ENCODE measurements at places on chromosomes 3 and 15.

- no peak for DNase-seq
These were observed 43.9 kb upstream of the KLHL25 start for GRCh38 chr15:85838655-85839054.

GRCh38 chr3:77096966-77097890, 57.3 kb downstream of the ROBO2 start:
- DNase-seq: no peak

GRCh38 chr3:107599772-107600145, 77.0 kb downstream of the BBX start:
- no peak for DNase-seq

DNA sequence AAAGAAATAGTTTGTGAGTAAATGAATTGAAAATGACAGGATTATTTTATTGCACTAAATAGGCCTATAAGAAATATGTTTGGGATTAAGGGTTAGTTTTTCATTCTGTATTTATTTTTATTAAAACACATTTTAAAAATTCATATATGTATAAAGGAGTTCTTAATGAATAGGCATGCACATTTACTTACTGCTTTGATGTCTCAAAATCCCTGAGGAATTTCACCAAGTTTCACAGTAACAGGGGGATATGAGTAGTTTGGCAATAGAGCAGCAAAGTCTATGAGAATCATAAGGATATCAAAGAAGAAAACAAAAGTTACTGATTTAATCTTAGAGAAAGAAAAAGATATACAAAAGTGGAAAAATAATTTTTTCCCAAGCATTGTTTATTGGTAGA, 411.7 kb downstream of the NAALADL2 start:
- no peak for DNase-seq

DNA sequence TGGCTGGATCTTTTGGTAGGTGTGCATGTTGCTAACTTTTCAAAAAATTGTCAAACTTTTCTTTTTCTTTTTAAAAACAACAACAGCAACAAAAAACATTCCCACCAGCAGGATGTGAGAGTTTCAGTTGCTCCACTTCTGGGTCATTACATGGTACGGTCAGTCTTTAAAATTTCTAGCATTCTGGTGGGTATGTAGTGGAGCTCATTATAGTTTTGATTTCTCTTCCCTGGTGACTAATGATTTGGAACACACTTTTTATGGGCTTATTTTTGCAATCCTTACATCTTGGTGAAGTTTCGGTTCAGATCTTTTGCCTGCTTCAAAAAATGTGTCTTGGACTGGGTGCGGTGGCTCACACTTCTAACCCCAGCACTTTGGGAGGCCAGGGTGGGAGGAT, 19.3 kb downstream of the ATP1B3 start:
- no peak for DNase-seq

DNA sequence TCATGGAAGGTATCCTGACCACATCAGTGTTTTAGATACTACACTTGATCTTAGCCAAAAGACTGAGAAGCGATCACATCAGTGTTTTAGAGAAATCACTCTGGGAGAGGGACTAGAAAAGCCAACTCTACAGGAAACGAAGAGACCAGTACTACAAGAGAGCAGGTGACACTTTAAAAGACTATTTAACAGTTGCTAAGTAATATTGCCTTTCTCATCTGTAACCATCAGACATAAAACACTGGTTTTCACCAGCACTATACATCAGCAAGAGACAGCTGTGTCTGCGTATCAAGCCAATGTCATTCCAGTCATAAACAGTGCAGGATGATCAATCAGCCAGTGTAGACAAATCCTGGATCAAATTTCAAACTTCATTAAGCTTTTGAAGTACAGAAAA, 66.7 kb downstream of the GLB1 start:
- DNase-seq: no peak

DNA sequence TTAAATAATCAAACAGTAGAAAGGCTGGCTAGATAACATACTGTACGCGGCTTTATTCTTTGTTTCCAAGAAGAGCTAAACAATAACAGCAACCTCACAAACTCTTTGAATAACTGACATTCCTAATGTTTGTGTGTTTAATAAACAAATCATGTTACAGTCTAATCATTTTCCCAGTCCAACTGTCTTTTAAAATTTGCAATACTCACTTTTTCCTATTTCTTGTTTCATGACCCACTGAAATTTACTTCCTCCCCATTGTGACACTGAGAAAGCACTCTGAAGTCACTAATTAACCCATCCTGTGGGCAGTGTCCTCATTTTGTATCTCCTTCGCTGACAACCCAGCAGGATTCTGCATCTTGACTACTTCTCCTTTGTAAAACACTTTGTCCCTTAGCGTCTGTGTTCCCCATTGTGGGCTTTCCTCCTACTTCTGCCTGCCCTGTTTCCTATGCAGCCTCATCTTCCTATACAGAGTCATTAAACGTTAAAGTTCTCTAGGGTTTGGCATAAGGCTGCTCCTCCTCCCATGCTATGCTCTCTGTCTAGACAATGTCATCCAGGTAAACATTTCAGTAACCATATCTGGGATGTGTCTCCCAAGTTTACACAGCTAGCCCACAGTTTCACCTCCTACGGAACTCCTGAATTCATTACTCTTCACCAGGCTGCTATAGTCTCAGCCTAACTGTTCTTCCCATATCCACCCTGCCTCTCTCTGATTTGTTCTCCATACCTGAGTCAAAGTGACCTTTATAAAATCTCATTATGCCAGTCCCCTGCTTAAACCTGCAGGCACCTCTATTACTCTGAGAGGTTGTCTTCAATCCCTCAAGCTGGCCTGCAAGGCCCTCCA, 148.9 kb downstream of the GREM1 start:
- DNase-seq: no peak

DNA sequence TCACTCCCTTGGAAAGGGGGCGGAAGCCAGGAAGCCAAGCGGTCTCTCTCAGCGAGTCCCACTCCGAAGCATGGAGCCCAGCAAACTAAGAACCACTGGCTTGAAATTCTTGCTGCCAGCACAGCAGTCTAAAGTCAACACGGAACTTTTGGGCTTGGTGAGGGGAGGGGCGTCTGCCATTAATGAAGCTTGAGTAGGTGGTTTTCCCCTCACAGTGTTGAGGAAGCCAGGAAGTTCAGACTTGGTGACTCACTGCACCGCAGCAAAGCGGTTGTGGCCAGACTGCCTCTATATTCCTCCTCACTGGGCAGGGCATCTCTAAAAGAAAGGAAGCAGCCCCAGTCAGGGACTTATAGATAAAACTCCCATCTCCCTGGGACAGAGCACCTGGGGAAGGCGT, 665.4 kb upstream of the CBLB start:
- peak; percentile 15 for DNase-seq

DNA sequence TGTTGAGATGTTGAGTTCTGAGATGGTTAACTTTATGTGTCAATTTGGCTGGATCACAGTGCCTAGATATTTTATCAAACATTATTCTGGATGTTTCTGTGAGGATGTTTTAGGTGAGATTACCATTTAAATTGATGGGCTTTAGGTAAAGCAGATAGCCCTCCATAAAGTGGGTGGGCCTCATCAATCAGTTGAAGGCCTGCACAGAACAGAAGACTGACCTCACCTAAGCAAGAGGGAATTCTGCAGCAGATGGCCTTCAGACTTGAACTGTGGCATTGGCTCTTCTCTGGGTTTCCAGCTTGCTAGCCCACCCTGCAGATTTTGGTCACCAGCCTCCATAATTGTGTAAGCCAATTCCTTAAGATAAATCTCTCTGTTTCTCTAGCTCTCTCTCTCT, 260.4 kb upstream of the VEPH1 start:
- no peak for DNase-seq

DNA sequence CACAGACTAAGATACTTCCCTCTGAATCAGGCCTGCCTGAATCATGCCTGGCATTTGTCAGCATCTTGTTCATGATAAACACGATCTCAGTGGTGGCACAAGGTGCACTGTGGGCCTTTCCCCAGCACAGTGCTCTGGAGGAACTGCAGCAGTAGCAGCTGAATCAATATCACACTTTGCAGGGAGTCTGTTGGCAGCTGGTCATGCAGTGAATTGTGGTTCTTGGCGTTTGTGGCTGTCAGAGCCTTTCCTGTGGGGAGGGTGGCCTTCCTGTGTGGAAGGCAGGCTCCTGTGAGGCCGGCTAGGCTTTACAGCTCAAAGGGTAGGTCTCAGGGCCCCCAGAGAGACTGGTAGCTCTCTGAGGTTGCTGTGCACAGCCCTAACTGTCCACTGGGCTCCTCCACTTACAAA, 54.4 kb upstream of the TLE3 start:
- DNase-seq: no peak

DNA sequence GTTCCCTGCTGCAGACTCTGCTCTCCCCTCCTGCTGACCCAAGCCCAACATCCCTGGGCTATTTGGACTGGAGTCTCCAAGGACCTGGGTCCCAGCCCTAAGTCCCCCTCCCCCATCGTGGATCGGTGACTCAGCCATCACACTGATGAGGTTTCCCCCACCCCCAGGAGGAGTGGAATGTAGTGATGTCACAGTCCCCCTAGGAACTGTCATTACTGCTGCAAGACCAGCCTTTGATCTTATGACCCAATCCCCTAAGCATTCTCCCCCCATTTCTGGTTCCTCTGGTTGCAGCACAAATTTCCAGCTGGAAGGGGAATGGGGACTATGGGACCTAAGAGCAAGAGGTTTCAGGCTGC, 63.4 kb upstream of the CSPG4 start:
- no peak for DNase-seq

GRCh38 chr3:79086514-79086913, 681.3 kb downstream of the ROBO1 start:
- DNase-seq: no peak

DNA sequence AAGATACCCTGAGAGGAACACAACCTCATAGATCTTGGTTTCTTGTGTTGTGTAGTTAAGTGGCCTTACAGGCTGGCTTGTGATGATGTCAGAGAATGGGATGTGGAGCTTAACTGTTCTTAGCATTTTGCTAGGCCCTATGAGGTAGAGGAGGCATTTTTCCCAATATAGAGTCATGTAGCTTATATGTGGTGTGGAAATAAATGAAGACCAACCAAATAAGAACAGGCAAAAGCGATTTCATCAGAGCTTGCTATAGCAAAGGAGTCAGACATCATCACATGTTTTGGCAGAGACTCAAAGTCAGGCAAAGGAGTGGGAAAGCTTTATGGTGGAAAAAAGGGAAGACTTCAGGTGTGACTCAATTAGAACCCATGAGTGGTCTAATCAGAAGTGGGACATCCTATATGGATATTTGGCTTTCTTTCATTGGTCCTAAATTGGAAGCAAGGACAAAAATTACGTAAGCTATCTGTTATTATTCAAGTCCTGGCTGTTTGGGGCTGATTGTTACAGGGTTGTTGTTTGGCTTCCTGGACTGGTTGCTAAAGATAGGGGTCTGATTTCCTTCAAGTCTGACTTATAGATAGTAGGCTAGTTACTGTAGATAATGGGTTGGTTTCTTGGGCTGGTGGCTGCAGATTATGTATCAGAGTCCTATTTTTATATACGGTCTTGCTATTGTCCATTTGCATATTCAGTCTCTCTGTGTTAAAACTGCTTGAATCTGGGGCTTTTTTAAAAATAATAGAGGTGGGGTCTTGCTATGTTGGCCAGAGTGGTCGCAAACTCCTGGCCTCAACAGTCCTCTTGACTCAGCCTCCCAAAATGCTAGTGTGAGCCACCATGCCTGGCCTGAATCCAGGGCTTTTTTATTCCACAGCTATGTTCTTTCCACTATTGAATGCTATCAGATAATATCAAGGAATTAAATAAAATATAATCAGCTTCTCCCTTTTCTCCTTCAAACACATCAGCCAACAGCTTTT, 30.3 kb upstream of the SETD2 start:
- DNase-seq: no peak

- DNase-seq: no peak
These were observed 159.8 kb upstream of the TSC22D2 start for GRCh38 chr3:150248116-150248887.

DNA sequence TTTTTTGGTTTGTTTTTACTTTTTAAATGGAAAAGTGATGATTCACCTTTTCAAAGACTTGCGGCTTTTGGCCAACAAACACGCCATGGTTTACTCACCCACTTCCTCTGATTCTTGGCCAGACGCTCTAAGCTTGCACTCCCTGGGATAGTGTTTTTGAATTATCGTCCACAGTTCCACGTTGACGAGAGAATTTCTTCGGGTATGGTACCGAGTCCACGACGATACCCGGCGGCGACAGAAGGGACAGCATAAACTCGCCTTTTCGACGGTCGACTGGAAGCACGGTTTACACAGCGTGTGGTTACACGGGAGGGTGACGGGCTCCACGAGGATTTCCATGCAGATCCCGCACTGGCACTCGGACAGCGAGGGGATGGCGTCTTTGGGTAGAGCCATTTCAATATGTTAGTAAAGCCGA, 783 bp downstream of the RNF168 start:
- peak; percentile 27 for DNase-seq

GRCh38 chr15:48402427-48403177, 71.4 kb downstream of the DUT start:
- no peak for DNase-seq

- DNase-seq: no peak
These were observed 723.9 kb upstream of the ZNF385D start for GRCh38 chr3:22474706-22475445.

DNA sequence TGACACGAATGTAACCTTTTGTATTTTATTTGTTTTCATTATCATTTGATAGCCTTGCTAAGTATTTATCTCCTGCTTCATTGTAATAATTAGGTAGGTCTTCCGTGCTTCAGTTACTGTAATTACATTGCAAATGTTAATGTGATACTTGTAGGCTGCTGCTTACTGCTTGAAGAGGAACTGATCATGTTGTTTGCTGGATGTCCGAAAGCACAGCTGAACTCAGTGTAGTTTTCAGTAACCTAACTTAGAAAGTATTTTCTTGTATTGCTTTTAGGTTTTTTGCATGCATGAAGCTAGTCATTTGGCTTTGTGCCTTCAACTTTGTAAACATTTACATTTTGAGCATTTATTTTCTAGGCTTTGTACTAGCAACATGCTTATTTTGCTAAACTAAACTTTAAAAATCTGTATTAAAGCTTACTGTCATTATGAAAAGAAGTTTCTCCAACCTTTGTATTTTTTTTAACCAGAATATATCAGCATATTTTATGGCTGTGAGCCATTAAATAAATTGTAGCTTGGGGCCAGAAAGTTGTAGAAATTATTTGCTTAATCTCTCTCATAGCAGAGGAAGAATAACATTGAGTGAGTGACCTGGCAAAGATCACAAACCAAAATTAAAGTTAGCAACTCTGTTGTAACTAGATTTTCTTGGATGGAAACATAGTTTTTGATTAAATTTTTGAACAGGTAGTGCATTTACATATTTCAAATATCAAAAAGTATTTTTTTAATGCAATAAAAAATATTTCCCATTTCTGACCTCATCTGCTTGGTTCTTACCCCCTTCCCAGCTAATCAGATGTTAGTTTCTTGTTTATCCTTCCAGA, 30.7 kb downstream of the SACM1L start:
- DNase-seq: no peak

GRCh38 chr3:169759256-169759655, 5.6 kb downstream of the TERC start:
- no peak for DNase-seq

GRCh38 chr3:59245300-59245858, 195.6 kb upstream of the CFAP20DC start:
- no peak for DNase-seq

GRCh38 chr3:89320186-89320585, 212.8 kb downstream of the EPHA3 start:
- DNase-seq: no peak

GRCh38 chr3:11739123-11739522, 95.4 kb upstream of the VGLL4 start:
- no peak for DNase-seq

GRCh38 chr3:31613654-31614053, 80.9 kb downstream of the STT3B start:
- no peak for DNase-seq

GRCh38 chr15:79724312-79724711, 172.5 kb downstream of the MTHFS start:
- no peak for DNase-seq
